SK-MEL-5 (cell line): ENCODE measurements at places on chromosomes 2 and 18. TPM values are rescaled to one million over a fixed set of nuclear protein-coding genes. Genes with fewer than 3 reads are reported as not detected.

E2F6 gene
- 41.8 and 44.4 TPM in 2 replicates for total RNA-seq

B4GALT6 gene
- 16.1 and 18.4 TPM in 2 replicates for total RNA-seq

TRIM43 gene
- total RNA-seq = not detected in 2 replicates

RIT2 gene
- not detected in 2 replicates for total RNA-seq

UGT1A7 gene
- not detected in 2 replicates for total RNA-seq

PPP1R1C gene
- total RNA-seq = 0.67 and 2.0 TPM in 2 replicates

PLGLB1 gene
- total RNA-seq = 1.7 and 2.2 TPM in 2 replicates

ITGB6 gene
- 0.03 TPM in 1 of 2 replicates, not detected in the other for total RNA-seq

MEIS1 gene
- total RNA-seq = 6.4 and 7.2 TPM in 2 replicates

INPP5D gene
- total RNA-seq = 0.08 and 0.50 TPM in 2 replicates

SERPINB4 gene
- total RNA-seq = not detected in 2 replicates

NDUFS1 gene
- total RNA-seq = 170 and 175 TPM in 2 replicates

CCDC141 gene
- 0.13 TPM in 1 of 2 replicates, not detected in the other for total RNA-seq

ZNF804A gene
- not detected in 2 replicates for total RNA-seq

TDRD15 gene
- 0.03 and 0.16 TPM in 2 replicates for total RNA-seq

SFT2D3 gene
- total RNA-seq = 6.5 and 9.7 TPM in 2 replicates

COLEC11 gene
- total RNA-seq = not detected in 2 replicates

POTEJ gene
- total RNA-seq = not detected in 2 replicates

HOXD12 gene
- 0.42 TPM in 1 of 2 replicates, not detected in the other for total RNA-seq

DNAJC5G gene
- not detected in 2 replicates for total RNA-seq

CTAGE1 gene
- total RNA-seq = 0.03 TPM in 1 of 2 replicates, not detected in the other

LIMS2 gene
- 0.48 TPM in 1 of 2 replicates, not detected in the other for total RNA-seq

PRKAG3 gene
- not detected in 2 replicates for total RNA-seq

MATN3 gene
- 0.34 TPM in 1 of 2 replicates, not detected in the other for total RNA-seq

CD8B2 gene
- total RNA-seq = not detected in 2 replicates

GRHL1 gene
- total RNA-seq = 1.9 and 2.1 TPM in 2 replicates

CHRNG gene
- total RNA-seq = not detected in 2 replicates

FNDC4 gene
- total RNA-seq = 1.2 and 1.5 TPM in 2 replicates

PSMA8 gene
- not detected in 2 replicates for total RNA-seq

NPHP1 gene
- total RNA-seq = 2.6 TPM in 2 replicates

TTN gene
- under 0.01 TPM in 2 replicates for total RNA-seq

COL3A1 gene
- total RNA-seq = 0.50 and 0.53 TPM in 2 replicates

BOD1L2 gene
- not detected in 2 replicates for total RNA-seq
